ENCODE measurements at places on chromosomes 5 and 9. TPM values are rescaled to one million over a fixed set of nuclear protein-coding genes. Genes with fewer than 3 reads are reported as not detected.

DNA sequence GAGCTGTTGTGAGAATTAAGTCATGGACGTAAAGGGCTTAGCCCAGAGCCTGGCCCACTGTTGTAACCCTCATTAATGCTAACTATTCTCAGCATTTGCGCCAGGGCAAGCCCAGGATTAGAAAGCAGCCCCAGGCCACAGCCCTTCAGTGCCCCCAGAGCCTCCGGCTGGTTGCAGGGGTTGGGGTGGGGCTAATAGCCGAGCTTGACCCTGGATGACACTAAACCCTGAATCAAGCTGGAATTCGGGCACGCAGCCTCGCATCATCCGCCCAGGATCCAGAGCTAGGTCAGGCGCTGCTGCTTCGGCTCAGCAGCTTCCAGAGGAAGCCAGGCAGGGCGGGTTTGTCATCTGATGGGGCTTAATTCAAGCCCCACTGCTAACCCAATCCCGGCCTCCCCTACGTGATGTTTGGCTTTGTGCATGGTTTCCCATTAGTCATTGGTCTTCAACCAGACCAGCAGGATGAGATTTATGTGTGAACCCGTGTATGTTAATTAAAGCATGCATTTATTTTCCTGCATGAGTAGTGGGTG is 1.2 kb upstream of the MEGF9 start:
- DNase-seq = no peak

GRCh38 chr5:127804886-127805426 is 101.8 kb downstream of the CCDC192 start:
- DNase-seq = no peak

- DNase-seq = no peak
Measured at GRCh38 chr9:81620002-81620390, 69.4 kb downstream of the TLE1 start.

DNA sequence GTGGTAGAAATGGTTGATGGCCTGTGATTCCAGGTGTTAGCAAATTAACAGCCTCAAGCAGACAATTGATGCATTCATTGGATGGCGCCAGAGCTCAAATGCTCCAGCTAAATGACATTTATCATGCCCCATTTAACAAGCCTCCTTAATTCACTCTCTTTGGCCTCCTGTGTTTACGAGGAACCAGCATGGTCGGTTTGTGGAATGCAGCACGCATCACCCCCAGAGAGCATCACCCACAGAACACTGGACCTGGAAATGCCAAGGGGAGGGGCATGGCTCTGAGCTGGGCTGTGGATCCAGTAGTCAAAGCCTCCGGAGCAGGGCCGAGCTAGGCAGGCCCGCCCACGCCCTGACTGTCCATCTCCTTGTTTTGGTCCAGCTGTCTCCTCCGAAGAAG is 434.0 kb downstream of the GADD45G start:
- DNase-seq = no peak

DNA sequence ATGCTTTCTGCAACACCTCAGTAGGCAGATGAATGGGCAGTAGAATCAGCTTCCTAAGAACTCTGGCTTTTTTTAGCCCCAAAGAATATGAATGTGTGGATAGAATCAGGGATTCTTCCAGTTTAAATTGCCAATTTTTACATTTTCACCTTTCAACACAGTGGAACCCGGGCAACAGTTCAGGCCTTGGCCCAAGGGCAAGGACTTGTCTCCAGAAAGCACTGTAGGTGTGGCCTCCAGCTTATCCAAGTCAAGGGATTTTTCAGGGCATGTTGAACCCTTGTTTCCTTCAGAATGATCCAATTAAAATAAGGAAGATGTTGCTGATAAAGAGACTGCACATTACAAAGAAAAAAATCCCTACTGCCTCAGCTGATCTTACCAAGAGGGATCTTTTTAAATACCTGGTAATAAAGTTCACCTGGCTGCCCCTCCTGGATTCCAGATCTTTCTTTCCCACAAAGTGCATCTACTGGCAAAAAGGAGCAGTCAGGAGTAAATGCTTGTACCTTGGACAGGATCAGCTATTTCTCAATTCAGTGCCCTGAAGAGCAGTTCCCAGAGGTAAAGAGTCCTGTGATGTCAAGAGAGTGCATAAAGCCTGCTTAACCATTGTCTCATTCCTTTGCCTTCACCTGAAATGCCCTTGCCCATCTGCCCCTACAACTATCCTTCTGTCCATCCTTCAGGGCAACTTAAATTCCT is 80.1 kb upstream of the PLPP6 start:
- DNase-seq = no peak

- no peak for DNase-seq
Measured at GRCh38 chr5:114407783-114408182, 45.9 kb downstream of the KCNN2 start.

GRCh38 chr5:96977228-96977627 is 41.3 kb downstream of the LNPEP start:
- no peak for DNase-seq

GRCh38 chr5:8842971-8843551 is 702.8 kb downstream of the SEMA5A start:
- DNase-seq = no peak

GRCh38 chr5:59593439-59594007 is 300.0 kb downstream of the PDE4D start:
- no peak for DNase-seq

- DNase-seq = no peak
Measured at GRCh38 chr9:85142496-85142911, 473.0 kb downstream of the NTRK2 start.

DNA sequence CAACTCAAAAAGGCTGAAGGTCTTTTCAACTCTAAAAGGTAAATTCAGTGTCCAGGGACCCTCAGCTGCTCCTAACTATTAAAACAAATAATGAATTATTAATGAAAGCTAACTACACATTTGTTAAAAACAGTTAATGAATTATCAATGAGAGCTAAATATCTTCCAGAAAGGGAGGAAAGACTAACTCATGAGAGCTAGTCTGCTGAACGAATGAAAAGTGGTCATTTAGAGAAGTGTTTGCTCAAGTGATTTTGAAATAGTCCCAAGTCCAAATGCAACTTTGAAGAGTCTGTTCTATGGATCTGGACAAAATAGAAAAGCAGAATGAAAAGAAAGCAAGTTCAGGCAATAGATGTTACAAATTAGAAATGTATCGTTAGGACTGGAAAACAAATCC is 133.9 kb upstream of the SPEF2 start:
- DNase-seq = no peak

- DNase-seq = peak; percentile 71
Measured at GRCh38 chr5:54249210-54250028, 61.0 kb downstream of the ARL15 start.

The PCDHGB1 gene
- total RNA-seq = 0.14 TPM

The HAVCR2 gene
- 5.5 TPM for total RNA-seq

The PPP6C gene
- total RNA-seq = 14.8 TPM

The AK8 gene
- total RNA-seq = 0.08 TPM

The VCAN gene
- total RNA-seq = 7.8 TPM

The HTR1A gene
- not detected for total RNA-seq

The RAB14 gene
- 30.2 TPM for total RNA-seq

Data from liver (tissue), 10 donors.